ENCODE measurements at places on chromosomes 3 and 15.

GRCh38 chr3:34808287-34808686 lies 831.0 kb upstream of the ARPP21 start:
- ATAC-seq = no peak

GRCh38 chr3:46892285-46893145 lies 15.0 kb downstream of the PTH1R start:
- ATAC-seq = peak; percentile 82

DNA sequence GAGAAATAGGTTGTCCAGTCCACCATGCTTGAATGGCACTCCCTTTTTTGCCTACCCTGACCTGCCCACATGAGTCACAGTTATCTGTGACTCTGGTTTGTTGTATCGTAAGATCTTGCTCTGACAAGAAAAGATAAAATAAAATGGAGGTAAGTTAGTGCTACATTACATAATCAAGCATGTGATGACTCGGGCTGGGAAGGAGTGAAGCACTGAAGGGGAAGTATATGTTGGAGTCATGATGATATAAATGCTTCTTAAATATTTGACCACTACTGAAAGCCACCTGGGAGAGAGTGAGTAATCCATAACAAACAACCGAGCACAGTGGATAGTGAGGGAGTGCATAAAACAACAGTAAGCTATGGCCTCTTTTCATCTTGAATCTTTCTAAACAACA lies 124.4 kb downstream of the SHOX2 start:
- ATAC-seq = no peak

DNA sequence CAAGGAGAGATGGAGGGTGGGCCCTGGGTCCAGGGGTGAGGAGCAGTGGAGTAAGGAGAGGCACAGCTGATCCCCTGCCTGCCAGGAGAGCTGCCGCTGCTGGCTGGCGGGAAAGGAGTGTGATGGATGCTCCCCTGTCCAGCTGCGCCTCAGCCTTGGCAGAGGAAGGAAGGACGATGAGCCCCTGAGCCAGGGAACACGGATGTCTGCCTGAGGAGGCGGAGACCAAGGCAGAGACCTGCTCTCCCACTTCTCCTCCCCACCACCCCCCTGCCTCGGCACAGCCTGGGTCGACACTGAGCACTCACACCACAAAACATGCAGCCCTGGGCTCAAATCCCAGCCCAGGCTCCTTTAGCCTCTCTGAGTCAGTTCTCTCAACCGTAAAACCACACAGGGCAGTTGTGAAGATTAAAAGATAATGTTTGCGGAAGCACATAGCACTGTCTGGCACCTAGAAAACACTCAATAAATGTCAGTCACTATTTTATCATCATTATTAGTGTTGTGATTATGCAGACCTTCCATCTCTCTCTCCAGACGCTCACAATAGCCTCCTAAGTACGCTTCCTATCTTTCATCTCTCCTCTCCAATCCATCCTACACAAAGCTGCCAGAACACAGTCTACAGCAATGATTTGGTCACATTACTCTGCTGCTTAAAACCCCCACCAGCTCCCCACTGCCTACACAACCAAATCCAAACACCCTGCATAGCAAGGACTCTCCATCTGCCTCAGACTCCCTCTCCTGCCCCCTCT lies 52.2 kb downstream of the SEMA5B start:
- peak; percentile 49 for ATAC-seq

GRCh38 chr3:34405159-34405558 lies 606.7 kb downstream of the PDCD6IP start:
- ATAC-seq = no peak

GRCh38 chr3:133440652-133441051 lies 40.8 kb downstream of the BFSP2 start:
- ATAC-seq = no peak
